ENCODE measurements at places on chromosomes 6 and 20. TPM values are rescaled to one million over a fixed set of nuclear protein-coding genes. Genes with fewer than 3 reads are reported as not detected.
A peak's percentile ranks its signal among the peaks of the same experiment; 100 is the strongest.

DNA sequence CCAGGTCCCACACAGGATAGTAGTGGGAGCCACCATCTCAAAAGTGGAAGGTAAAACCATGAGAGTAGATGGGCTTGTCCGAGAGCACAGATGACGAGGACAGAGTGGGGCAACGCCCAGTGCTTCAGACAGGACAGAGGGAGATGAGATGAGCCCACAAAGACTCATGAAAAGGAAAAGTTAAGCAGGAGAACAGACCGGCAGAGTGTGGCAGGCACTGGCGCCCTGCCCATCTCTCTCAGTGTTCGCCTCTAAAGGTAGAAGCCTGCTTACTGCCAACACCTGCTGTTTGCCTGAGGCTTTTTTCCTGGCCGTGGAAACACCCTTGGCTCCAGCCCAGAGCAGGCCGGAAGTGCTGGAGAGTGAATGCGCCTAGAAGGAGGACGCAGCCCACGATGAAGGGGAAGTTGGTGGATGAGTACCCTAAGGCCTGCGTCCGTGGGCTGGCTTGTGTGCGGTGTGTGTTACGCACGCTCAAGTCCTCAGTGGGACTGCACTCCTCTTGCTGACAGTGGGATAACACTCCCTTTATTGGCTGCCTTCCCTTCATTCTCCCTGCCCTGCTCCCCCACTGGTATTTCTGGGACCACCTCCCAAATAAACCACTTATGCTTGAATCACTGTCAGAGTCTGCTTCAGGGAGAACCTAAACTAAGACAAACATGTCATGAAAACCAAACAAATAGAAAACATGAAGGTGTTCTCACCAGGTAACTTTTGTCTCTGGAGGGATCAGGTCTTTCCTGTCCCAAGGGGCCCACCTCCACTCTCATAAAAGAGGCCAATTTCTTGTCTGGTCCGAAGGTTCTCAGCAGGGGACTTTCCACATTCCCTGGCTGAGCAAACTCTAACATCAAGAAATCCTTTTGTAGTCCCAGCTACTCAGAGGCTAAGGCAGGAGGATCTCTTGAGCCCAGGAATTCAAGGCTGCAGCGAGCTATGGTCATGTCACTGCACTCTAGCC, 9.1 kb upstream of the FOXP4 start:
- no peak for DNase-seq

GRCh38 chr20:46572153-46572552, 21.7 kb upstream of the OCSTAMP start:
- DNase-seq: no peak

GRCh38 chr6:145885431-145885830, 70.8 kb upstream of the FBXO30 start:
- no peak for DNase-seq

GRCh38 chr20:219290-220115, 7.6 kb upstream of the DEFB129 start:
- no peak for DNase-seq

- no peak for DNase-seq
Measured at GRCh38 chr6:109460161-109460829, 4.7 kb upstream of the MICAL1 start.

- DNase-seq: no peak
Measured at GRCh38 chr6:70391492-70391891, 21.8 kb upstream of the FAM135A start.

DNA sequence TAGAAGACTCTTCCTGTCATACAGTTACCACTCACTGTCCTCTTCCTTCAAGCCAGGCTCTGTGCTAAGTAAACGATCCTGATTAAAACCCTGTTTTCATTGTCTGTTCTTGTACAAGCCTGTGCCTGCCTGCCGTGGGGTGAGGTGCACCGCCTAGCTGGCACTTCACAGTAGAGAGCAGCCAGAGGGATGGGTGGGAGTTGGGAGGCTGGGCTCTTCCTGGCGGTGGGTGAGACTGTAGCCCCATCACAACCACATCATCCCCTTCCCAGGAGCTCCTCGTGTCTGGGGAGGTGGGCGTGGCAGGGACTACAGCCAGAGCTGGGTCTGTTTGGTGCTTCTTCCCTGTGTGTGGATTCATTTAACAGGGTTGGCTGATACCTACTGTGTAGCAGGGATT, 382.0 kb downstream of the TAF4 start:
- no peak for DNase-seq

DNA sequence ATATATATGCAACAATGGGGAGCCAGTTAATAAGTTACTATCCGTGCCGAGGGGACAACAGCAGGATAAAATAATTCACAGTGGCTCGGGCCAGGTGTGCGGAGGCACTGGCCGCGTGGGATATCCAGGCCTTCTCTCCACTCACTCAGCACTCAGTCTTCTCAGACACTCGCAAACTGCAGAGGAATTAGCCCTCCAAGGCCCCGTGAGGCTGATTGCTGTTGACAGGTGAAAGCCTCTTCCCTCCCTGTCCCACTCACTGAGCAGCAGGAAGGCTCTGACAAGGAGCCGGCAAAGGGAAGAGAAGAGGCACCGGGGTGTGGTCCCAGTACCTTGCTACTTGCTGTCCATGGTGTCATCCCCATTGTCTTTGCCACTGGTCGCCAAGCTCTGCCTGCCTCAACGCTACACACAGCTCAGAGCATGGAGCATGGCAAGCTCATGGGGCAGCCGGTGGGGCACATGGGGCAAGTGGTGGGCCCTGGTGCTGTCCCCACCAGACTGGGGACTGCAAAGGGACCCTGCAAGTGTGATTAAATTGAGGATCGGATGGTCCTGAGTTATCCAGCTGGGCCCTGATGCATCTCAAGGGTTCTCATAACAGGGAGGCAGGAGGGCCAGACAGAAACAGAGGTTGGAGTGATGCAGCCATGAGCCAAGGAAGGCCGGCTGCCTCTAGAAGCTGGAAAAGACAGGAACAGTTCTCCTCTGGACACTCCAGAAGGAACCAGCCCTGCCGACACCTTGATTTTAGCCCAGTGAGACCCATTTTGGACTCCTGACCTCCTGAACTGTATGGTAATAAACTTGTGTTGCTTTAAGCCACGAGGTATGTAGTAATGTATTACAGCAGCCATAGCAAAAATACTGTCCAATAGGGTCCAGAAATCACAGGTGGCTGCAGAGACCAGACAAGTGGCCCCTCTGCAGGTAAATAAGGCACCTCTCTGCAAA, 119.7 kb downstream of the PSMB1 start:
- no peak for DNase-seq

DNA sequence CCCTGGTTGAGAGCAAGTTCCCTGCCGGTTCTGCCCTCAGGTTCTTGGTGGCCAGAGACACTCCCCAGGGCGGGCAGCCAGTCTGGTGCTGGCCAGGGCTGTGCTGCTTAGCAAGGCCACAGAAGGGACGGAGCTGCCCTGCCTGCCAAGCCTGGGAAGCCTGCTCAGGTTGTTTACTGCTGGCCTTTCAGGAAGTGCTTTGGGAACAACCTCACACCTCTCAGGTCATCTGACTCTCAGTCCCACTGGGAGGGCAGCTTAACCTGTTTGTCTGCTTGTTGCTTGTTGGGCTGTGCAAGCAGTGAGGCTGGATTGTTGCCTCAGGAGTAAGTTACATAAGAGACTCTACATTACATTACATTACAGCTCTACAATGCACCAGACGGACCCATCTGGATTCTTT, 75.8 kb upstream of the AFDN start:
- no peak for DNase-seq

DNA sequence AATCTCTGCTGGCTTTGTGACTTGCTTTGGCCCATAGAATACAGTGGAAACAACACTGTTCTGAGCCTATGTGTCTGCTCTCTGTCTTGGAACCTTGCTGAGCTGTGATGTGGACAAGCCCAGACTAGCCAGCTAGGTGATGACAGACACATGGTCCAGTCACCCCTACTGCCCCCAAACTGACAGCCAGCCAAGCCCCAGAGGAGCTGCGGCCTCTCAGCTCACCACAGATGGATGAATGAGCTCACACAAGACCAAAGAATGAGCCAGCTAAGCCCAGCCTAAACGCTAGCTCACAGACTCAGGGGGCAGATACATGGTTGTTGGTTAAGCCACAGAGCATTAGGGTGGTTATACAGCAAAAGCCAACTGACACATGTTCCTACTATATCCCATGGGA, 4.1 kb downstream of the AARS2 start:
- DNase-seq: no peak

GRCh38 chr6:28384143-28384533, 15.4 kb downstream of the ZSCAN12 start:
- no peak for DNase-seq

GRCh38 chr6:81075974-81076373, 676.5 kb downstream of the TENT5A start:
- DNase-seq: no peak

DNA sequence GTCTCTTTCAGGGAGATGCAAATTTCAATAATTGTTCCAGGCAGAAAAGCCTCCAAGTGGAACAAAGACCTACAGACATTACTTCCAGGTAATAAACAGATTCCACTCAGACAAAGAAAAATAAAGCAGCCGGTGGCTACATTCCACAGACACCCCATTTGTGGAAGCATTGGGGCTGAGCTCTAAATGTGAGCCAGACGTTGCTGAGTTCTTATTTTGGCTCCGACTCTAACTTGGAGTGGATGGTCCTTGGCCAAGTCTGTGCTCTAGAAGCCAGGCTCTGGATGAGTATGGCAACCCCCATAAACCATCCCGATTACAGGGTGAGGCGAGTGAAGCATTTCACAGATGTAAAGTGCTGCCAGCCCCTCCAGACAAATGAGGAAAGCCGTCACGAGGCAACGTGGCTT, 6.6 kb downstream of the TRAM2 start:
- DNase-seq: no peak

DNA sequence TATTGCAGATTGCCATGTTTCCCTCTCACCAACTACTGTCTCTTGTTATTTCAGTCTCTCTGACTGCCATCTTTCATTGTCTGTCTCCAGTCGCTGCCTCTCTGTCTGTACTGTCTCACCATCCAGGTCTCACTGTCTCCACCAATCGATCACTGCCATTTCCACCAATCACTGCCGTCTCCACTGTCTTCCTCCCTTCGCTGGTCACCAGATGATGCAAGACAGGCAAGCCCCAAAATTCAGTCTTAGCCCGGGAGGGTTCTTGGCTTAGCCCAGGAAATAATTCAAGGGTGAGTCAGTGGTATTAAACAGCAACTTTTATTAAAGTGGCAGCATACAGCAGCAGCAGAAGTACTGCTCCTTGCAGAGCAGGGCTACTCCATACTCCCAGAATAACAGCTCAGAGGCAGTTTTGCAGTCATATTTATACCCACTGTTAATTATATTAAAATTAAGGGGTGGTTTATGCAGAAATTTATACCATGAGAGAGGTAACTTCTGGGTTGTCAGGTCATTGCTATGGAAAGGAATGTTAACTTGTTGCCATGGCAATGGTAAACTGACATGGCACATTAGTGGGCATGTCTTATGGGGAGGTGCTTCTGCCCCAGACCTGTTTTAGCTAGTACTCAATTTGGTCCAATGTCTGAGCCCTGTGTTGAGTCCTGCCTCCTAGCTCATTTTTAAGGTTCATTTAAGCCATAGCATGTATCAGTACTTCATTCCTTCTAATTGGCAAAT, 23.0 kb upstream of the ECHDC1 start:
- DNase-seq: no peak

DNA sequence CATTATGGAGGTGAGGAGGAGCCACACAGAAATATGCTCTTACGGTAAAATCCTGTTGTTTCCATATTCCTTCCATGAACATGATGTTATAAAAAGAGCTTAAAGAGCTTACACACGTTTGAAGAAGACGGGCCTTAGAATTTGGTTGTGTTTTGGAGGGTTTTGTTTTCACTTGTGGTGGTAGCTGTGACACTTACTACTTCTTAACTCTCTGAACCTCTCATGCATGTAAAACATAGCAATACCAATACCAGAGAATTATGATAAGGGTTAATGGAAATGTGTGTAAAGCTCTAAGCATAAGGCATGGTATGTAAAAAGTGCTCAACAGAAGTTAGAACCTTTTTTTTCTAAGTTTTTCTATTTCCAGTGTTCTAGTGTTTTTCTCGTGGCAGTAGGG, 256.1 kb upstream of the KCNQ5 start:
- DNase-seq: no peak

- DNase-seq: peak; percentile 81
Measured at GRCh38 chr6:136607932-136608772, 57.9 kb upstream of the MAP7 start.

GRCh38 chr6:57029213-57029612, 17.3 kb upstream of the KIAA1586 start:
- DNase-seq: no peak

- no peak for DNase-seq
Measured at GRCh38 chr6:168123165-168123911, 44.3 kb upstream of the FRMD1 start.

DNA sequence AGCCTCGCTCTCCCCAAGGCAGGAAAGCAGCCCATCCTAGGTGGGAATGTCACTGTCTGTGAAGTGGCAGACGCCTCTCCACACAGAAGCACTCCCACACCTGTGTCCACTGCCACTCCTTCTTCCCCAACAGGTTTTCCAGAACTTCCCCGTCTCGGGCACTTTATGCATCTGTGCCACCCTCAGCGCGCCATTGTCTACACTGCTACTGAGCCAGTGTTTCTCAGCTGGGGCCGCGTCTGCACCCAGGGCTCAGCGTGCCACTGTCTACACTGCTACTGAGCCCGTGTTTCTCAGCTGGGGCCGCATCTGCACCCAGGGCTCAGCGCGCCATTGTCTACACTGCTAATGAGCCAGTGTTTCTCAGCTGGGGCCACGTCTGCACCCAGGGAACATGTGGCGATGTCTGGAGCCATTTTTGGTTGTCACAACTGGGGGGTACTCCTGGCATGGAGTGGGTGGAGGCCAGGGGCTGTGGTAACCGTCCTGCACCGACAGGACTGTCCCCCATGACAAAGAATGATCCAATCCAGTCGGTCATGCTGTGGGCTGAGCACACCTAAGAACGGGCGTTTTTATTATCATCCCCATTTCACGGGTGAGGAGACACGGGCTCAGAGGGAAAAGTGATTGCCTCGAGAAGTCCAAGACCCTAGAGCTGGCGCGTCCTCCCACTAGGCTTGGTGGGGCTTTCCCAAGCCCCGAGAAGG, 41.7 kb upstream of the ZBP1 start:
- peak; percentile 10 for DNase-seq

- DNase-seq: no peak
Measured at GRCh38 chr6:72283571-72283970, 338.3 kb upstream of the KCNQ5 start.

AP5S1 gene
- total RNA-seq: 8.1 TPM

PHACTR3 gene
- 37.0 TPM for total RNA-seq

ZC2HC1B gene
- not detected for total RNA-seq

VSTM2L gene
- total RNA-seq: 15.9 TPM

HLA-DMB gene
- not detected for total RNA-seq

TP53TG5 gene
- total RNA-seq: not detected

MRAP2 gene
- 5.1 TPM for total RNA-seq

PI16 gene
- total RNA-seq: not detected

GHRH gene
- total RNA-seq: not detected

ZBTB46 gene
- total RNA-seq: 94.4 TPM

TREML1 gene
- total RNA-seq: not detected

RAB23 gene
- 4.0 TPM for total RNA-seq

SLC2A10 gene
- total RNA-seq: 0.37 TPM

RBL1 gene
- total RNA-seq: 4.9 TPM
